Activated naive CD8-positive, alpha-beta T cell treated with anti-CD3 and anti-CD28 coated beads, Interleukin-2, amount 10 ng/mL, durations not matched to agents 7 days and 5 days (primary cell): ENCODE measurements at places on chromosomes 12 and 14. TPM values are rescaled to one million over a fixed set of nuclear protein-coding genes. Genes with fewer than 3 reads are reported as not detected.

- no peak for DNase-seq
Measured at GRCh38 chr14:102187044-102187443, 47.3 kb downstream of the WDR20 start.

- peak; percentile 41 for DNase-seq
Measured at GRCh38 chr12:127108360-127109215, 1158.4 kb upstream of the TMEM132C start.

DNA sequence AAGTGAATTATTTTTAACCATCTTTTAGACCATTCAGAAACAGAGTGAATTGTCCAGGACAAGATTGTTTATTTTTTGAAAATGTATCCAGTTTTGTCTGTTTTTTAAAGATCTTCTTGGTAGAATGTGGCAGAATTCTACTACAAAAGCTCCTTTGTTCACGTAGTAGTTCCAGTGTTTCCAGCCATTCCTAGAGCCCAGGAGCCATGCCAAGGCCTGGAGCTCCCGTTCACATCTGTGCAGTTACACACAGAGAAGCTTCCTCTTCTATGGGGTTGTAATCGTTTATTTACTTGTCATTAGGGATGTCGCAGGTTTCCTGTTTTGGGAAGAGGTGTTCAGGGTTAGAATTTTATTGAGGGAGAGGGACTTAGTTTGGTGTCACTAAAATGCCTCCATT is 409.8 kb downstream of the NPAS3 start:
- no peak for DNase-seq

GRCh38 chr12:40837891-40838429 is 145.7 kb downstream of the CNTN1 start:
- no peak for DNase-seq

GRCh38 chr14:49306152-49306751 is 279.9 kb downstream of the RPS29 start:
- DNase-seq: no peak

- DNase-seq: no peak
Measured at GRCh38 chr12:108690542-108691174, 40.7 kb downstream of the CORO1C start.

GRCh38 chr12:68240079-68240478 is 13.3 kb downstream of the IL22 start:
- DNase-seq: no peak

DNA sequence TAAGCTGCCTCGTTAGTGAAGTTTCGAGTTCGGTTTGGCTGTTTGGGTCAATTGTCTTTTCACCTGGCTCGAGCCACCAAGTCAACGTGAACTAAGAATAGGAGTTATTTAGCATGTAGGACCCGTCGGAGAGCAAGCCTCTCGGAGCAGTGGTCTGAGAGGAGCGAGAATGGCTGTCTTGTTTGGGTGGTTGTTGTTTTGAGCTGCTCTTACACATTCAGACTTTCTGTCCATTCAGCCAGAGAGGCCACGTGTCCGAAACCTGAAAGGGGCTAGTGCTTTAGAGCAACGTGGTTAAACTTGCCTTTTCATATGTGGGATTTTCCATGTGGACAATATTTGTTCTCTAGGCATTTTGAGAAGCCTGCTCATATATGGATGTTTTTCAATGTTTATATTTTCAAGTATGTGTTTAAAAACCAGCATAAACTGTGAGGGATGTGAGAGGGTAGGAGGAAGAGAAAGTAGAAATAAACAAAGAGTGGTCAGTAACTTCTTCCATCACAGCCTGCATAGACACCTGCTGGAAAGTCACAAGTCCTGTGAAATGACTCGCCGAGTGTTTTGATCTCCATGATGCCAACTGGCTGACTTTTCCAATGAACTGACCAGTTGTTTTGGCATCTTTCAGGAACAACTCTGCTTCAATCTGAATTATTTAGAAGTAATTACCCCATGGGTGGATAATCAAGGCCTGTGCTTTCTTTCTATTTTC is 221.0 kb downstream of the ASCL1 start:
- DNase-seq: no peak

DNA sequence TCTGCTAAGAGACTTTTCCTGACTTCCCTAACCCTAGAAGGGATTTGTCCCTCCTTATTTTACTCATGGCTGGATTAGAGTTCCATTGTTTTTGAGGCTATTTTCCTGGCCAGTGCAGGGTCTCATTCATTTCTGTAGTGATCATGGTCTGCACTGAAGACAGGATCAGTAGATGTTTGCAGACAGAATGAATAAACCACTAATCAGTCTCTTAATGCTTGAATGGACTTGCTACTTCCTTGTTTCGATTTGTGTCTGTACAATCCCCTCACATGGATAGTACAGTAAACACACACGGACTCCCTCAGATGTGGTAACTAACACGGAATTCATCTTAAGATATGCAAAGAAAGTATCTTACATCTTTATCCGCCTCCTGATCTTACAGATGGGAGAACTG is 102.6 kb upstream of the PRB2 start:
- no peak for DNase-seq

DNA sequence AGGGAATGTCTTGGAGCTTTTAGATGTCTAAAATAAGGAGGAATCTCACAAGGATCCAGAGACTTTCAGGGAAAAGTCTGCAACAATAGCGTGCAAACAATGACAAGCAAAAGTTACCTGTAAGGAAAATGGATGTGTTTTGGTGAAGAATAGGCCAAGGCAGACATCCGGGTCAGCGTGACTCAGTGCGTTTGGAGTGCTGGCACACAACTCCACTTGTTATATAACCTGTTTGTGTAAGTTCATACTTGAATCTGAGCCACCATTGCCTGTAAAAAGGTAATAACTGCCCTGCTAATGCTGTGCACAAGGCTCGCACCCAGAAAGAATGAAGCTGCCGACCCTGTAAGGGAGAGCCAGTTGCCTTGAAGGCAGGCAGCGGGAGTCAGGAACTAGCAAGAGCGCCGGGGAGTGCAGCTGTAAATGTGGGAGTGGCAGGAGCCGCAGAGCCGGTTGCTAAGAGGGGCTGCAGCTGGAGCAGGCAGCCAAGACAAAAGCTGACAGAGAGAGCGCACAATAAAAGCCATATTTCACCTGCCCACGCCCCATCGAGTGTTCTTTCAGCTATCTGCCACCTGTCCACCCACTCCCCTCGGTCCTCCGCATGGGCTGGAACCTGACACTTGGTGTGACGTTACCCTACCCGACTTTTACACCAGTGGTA is 638.5 kb upstream of the MIS18BP1 start:
- DNase-seq: no peak

GRCh38 chr12:105980085-105980484 is 158.7 kb downstream of the NUAK1 start:
- no peak for DNase-seq

DNA sequence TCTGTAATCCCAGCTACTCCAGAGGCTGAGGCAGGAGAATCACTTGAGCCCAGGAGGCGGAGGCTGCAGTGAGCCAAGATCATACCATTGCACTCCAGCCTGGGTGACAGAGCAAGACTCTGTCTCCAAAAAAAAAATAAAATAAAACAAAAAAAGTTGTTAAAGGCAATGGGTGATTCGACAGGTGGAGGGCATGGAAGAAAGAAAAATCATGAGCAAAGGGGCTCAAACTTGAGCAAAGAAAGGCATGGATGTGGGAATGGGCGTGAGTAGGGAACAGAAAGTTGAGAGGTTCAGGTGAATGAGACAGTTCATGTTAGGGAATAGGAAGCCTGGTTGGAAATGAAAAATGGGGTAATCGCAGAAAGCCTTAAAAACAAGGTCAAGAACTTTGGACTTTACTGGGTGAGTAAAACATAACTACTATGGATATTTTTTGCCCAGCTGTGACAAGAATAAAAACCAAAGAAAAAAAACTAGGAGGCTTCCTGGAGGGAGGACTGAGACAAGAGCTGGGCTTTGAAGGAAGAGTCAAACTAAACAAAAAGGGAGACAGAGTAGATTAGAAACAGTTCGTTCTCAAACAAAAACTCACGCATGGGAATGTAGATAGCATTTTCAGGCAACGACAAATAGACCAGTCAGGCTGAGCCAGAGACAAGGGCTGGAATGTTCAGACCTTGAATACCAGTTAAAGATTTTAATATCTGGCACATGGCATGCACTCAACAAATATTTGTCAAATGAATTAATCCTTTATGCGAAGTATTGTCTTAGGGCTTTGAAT is 18.8 kb downstream of the PYM1 start:
- DNase-seq: no peak

GRCh38 chr12:93449277-93449676 is 7.5 kb upstream of the UBE2N start:
- no peak for DNase-seq

DNA sequence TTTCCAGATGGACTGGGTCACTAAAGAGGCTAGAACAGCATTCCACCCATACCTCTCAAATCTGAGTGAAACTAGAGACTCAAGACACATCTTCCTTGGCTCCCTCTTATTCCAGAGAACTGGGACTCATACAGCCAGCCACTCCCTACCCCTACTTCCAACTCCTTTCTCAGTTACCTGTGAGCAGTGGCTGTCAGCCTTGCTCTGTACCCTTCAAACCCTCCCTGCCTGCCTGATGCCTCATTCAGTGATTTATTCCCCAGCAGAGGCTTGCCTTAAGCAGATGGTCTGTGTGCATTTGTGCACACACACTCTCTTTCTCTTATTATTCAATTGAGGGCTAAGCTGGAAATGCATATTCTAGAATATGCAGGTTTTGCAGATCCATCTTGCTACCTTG is 14.6 kb downstream of the GPR84 start:
- no peak for DNase-seq

DNA sequence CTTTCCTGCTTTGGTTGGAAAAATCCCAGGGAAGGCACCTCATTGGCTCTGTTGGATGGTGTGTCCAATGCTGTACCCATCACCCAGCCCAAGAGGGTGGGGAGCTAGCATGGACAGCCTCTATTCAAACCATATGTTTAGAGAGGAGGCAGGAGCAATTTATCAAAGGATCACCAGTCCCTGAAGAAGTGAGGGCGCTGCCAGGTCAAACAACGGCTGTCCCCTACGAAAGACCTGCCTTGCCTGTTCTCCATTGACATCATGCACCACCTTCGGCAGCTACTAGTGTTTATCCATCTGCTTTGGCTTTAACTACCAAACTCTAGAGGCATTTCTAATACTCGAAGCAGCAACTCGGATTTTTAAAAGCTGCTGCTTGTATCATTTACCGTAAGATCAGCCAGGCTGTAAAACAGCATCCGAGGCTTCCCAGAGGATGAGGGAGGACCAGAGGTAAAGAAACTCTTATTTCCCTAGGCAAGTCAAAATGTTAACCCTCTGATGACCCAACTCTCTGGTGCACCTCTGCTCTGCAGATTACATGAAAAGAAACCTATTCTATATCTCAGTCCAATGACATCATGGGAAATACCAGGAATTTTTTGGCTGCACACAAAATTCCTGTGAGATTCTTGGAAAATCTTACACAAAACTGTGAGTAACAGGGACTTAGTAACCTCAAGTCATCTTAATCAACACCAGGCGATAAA is 720.9 kb upstream of the TBX3 start:
- DNase-seq: no peak

DNA sequence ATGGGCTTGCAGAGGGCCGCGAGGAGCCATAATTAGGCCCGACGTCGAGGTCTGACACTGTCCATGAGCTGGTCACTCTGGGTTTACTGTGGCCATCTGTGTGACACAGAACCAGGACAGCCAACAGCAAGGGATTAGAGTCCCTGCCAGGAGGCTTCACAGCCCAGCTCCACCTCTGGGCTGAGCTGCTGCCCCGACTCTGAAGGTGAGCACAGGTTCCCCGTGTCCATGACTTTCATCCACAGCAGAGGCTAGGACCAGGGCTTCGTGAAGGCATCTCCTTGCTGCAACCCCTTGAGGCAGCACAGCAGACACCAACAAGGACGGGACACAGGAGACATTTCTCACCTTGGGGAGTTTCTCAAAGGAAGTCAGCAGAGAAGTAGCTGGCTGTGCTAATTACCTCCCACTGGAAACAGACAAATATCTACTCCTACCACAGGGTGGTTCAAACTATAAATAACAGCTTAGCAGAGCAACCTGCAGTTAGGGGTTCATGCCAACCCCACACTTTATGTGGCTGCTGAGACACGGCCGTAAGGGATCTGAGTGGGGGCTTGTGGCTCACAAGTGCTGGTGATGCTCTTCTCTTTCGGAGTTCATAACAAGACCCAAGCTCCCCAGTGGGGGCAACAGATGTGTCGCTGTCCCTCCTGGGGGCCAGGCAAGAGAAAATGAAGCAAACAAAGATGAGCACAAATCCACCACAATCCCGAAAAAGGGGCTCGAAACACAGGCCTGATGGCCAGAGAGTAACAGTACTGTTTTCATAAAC is 29.2 kb downstream of the ZFYVE21 start:
- DNase-seq: no peak

GRCh38 chr12:50824914-50825313 is 17.8 kb upstream of the TMPRSS12 start:
- DNase-seq: no peak

- DNase-seq: no peak
Measured at GRCh38 chr12:132106921-132107320, 37.2 kb downstream of the DDX51 start.

DNA sequence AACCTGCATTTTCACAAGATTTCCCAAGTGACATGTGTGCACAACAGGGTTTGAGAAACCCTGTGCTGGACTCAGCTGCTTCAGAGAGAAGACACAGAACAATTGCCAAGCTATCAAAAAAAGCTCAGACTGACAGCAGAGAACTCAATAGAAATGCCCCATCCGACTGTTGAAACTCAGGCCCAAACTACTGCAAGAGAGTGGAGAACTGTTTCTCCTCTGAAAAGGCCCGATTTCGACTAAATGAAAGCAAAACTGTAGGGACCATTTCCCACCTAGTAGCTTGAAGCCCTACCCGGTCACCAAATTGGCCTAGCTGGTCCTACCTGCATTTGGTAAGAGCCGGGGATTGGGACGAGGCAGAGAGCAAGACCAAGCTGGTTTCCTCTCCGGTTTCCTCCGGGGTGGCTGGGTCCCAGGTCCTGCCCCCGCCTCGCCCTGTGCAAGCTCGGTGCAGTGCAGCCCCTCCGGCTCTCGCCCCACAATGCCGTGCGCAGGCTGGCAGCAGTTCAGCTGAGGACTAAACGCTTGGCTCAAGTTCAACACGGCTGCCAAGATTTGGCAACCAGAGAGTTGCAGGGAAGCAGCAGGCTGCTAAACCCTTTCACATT is 1180.6 kb downstream of the VRK1 start:
- peak; percentile 83 for DNase-seq

GRCh38 chr12:130859161-130859560 is 12.7 kb upstream of the RAN start:
- no peak for DNase-seq

- no peak for DNase-seq
Measured at GRCh38 chr14:32710731-32711680, 227.7 kb upstream of the NPAS3 start.

RDH5 gene
- total RNA-seq: 21.2 TPM

CISTR gene
- total RNA-seq: not detected

SLC6A15 gene
- not detected for total RNA-seq

LRTM2 gene
- not detected for total RNA-seq

KRT74 gene
- total RNA-seq: not detected

TRPV4 gene
- not detected for total RNA-seq

AQP6 gene
- total RNA-seq: not detected

COPZ1 gene
- 94.6 TPM for total RNA-seq
